Motor neuron (in vitro differentiated cells): ENCODE measurements at places on chromosomes 1 and 21. TPM values are rescaled to one million over a fixed set of nuclear protein-coding genes. Genes with fewer than 3 reads are reported as not detected.

DNA sequence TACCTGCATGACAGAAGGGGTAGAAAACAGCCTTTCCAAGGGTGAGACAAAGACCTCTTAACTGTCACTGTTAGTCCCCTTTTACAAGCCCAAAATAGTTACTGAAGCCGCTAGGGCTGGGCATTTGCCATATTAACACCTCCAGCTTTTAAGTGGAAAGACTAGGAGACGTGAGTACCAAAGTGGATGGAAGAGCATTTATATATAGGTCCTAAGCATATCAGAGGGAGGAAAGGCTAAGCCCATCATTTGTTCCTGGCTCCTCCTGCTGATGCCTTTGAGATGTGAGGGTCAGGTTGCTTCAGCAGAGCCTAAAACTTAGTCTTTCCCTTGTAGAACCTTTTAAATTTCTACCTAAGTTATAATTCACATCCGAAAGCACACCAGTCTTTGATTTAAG, 25.7 kb upstream of the APOBEC4 start:
- no peak for ATAC-seq

The A3GALT2 gene
- total RNA-seq, result not detected in 2 replicates

DNA sequence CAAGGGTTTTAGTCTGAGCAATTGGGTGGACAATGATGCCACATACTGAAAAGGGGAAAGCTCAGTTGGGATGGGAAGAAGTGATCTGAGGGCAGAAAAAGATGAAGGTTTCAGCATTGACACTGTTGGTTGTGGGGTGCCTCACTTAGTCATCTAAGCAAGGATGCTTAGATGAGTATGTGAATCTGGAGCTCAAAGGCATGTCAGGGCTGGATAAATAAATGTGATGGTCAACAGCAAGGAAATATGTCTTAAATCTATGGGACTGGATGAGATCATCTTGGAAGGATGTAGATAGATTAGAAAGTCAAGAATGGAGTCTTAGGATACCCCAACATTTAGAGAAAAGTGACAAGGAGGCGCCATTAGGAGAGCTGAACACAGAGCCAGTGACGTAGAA, 114.6 kb downstream of the ZBTB18 start:
- ATAC-seq, result no peak

The CNST gene
- total RNA-seq, result 24.3 and 26.5 TPM in 2 replicates

DNA sequence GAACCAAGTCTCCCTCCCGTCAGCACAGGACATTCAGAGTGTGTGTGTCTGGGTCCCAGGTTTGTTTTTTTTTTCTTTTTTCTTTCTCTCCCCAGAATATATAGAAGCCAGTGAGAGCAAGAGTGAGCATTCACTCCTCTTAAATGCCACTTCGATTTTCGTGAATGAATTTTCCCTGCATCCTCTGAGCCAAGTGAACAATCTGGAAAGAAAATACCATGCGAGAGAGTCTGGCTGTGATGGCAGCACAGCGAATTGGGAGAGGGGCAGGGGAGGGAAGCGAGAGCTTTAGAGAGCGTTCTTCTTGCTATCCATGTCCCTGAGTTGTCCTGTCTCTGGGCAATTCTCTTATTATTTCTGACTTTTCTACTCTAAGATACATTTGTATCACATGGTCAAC, 76.0 kb upstream of the RAB3GAP2 start:
- ATAC-seq, result no peak

The RGS16 gene
- 25.6 and 25.7 TPM in 2 replicates for total RNA-seq
